Progenitor cell of endocrine pancreas (in vitro differentiated cells): ENCODE measurements at places on chromosomes 2 and 18. TPM values are rescaled to one million over a fixed set of nuclear protein-coding genes. Genes with fewer than 3 reads are reported as not detected.
A peak's percentile ranks its signal among the peaks of the same experiment; 100 is the strongest.

- DNase-seq, result no peak
These were observed 459.5 kb downstream of the FBXO15 start for GRCh38 chr18:73688161-73688560.

CFAP221 gene
- total RNA-seq, result 33.0 and 37.4 TPM in 2 replicates

DNA sequence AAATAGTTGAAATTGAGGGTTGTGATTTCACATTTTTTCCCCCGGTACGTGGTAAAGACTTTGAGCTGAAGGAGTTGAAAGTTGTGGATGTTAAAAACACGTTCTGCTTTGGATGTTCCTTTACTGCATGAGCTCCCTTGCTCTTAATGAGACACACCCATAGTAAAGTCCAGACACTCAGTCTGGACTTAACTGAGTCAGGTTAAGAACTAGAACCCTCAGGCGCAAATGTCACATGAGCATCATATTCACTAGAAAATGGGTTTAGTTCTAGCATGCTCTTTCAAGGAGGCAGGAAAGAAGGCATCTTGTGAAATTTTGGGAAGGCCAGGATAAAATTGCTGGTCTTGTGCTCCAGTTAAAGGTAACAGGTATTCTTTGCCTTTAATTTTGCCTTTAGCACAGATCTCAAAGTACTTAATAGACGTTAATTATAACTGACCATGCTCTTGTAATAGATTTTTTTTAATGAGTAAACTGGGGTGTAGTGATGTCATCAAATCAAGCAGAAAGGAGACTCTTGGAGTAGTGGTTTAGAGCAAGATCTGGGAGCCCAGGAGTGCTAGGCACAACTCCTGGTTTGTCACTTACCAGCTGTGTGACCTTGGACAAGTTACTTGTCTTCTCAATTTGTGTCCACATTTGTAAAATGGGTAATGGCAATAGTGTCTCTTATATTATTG lies 20.6 kb downstream of the ITGA6 start:
- no peak for DNase-seq

GRCh38 chr2:73257021-73257420 lies 22.9 kb downstream of the CCT7 start:
- DNase-seq, result no peak

GRCh38 chr2:69844560-69844959 lies 15.1 kb downstream of the GMCL1 start:
- DNase-seq, result no peak

DNA sequence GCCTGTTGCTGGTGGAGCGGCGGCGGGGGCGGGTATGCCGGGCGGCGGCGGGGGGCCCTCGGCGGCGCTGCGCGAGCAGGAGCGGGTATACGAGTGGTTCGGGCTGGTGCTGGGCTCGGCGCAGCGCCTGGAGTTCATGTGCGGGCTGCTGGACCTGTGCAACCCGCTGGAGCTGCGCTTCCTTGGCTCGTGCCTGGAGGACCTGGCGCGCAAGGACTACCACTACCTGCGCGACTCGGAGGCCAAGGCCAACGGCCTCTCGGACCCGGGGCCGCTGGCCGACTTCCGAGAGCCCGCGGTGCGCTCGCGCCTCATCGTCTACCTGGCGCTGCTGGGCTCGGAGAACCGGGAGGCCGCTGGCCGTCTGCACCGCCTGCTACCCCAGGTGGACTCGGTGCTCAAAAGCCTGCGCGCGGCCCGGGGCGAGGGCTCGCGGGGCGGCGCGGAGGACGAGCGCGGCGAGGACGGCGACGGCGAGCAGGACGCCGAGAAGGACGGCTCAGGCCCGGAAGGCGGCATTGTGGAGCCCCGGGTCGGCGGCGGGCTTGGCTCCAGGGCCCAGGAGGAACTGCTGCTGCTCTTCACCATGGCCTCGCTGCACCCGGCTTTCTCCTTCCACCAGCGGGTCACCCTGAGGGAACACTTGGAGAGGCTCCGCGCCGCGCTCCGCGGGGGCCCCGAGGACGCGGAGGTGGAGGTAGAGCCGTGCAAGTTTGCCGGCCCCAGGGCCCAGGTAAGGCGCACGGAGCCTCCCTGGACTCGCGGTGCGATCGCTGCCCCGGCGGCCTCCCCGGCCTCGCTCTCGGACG lies 1.0 kb downstream of the ZCCHC2 start:
- DNase-seq, result peak; percentile 42

GRCh38 chr2:221492636-221493035 lies 79.5 kb downstream of the EPHA4 start:
- DNase-seq, result no peak

DNA sequence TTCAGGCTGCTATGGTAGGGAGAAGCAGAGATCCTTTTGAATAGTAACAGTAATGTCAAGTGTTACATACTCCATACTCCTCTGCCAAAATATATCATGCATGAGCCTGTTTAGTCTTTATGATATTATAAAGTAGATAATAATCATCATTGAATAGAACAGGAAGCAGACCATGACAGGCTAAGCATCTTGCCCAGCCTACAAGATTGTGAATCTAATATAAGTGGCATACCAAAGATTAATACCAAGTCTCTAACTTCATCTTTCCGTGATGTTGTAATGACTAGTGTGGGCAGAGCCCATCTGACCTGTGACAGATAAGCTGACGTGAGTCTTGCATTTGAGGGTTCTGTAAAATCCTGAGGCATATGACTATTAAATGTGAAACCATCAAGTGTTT lies 13.1 kb downstream of the NDUFB3 start:
- no peak for DNase-seq

DNA sequence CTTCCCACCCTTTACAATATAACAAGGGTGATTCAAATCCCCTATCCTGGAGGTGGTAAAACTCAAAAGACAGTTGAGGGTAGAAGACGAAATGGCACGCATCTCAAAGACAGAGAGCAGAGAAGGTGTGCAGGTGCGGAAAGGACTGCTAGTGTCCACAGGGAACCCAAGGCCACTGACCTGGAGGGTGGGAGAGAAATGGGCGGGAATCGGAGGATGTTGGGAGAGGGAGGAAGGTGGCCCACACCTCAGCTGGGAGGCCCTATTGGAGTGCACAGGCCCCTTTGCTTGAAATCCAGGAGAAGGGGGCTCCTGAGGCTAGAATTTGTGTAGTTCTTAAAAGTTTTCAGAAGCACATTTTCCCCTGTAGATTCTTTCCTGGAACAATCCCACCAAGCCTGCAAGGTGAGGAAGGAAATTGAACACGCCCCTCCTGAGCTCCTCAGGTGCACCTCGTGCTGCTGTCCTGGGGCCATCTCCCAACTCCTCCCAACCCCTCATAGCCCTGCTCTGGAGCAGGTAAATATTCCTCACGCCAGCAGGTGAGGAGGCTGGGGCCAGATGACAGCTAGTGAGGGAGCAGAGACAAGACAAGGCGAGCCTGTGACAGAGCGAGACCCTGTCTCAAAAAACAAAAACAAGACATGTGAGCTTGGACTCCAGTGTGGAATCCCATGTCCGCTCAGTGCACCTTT lies 99.3 kb downstream of the MCFD2 start:
- DNase-seq, result no peak

- no peak for DNase-seq
These were observed 339.4 kb upstream of the ID2 start for GRCh38 chr2:8342407-8342806.
